ENCODE measurements at places on chromosomes 13 and 19.

DNA sequence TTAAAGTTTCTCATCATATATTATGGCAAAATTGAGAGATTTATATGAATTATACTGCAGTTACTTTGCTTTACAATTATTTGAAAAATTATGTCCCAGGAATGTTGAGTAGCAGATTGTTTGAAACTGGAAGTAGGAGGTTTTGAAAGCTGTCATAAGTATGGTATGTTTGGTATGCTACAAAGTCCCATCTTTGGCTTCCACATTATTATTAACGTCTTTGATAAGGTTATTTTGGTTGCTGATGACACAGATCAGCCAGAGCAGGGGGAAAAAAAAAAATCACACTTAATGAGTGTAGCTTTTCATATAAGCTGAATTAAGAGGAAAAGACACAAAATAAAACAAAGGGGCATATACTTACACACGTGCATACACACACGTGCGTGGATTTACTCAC, 130.1 kb downstream of the SLITRK1 start:
- no peak for DNase-seq

DNA sequence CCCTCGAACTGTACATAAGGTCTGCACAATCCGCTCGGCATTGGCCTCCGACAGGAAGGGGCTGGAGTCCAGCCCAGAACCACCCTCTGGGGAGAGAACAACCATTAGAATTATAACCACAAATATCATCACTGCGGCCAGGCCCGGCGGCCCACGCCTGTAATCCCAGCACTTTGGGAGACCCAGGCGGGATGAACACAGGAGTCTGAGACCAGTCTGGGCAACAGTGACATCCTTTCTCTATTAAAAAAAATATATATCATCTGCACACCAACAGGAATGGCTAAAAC, 11.4 kb downstream of the COQ8B start:
- no peak for DNase-seq

GRCh38 chr13:23915308-23915707, 18.0 kb upstream of the C1QTNF9B start:
- no peak for DNase-seq

DNA sequence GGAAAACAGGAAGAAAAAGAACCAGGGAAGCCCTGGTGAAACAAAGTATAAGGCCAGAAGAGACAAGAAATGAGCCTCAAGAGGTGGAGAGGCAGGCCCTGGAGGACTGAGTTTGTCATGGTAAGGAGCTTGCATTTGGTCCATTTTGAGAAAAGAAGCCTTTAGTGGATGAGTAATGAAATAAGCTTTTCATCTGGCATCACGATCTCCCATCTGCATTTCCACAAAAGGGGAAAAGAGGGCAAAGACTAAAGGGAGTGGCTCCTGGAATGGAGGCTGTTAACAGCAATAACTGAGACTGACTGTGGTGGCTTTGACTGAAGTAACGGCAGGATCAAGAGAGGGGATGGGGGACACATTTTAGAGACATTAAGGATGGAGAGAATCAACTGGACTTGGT, 148.8 kb upstream of the NBEA start:
- no peak for DNase-seq

GRCh38 chr19:29479941-29480340, 45.9 kb upstream of the VSTM2B start:
- no peak for DNase-seq

GRCh38 chr13:47508527-47509228, 492.4 kb downstream of the SUCLA2 start:
- no peak for DNase-seq

Measured in large intestine (tissue), 12 donors.